Non-pigmented ciliary epithelial cell (primary cell): ENCODE measurements at places on chromosomes 13 and 19.

DNA sequence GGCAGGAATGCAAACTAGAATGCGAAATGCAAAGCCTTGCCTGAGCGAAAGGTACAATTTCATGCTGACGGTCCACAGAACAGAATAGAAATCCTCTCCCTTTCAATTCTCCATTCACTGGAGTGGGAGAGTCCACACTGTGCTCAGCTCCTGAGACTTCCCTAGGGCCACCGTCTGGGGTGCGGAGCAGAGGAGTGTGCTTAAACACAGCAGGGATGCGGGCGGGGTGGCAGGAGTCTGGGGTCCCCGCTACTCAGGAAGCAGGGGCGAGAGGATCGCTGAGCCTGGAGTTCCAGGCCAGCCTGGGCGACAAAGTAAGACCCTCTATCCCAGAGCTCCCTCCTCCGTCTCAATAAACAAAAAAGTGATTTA, 552 bp upstream of the ZNF816 start:
- DNase-seq: no peak

DNA sequence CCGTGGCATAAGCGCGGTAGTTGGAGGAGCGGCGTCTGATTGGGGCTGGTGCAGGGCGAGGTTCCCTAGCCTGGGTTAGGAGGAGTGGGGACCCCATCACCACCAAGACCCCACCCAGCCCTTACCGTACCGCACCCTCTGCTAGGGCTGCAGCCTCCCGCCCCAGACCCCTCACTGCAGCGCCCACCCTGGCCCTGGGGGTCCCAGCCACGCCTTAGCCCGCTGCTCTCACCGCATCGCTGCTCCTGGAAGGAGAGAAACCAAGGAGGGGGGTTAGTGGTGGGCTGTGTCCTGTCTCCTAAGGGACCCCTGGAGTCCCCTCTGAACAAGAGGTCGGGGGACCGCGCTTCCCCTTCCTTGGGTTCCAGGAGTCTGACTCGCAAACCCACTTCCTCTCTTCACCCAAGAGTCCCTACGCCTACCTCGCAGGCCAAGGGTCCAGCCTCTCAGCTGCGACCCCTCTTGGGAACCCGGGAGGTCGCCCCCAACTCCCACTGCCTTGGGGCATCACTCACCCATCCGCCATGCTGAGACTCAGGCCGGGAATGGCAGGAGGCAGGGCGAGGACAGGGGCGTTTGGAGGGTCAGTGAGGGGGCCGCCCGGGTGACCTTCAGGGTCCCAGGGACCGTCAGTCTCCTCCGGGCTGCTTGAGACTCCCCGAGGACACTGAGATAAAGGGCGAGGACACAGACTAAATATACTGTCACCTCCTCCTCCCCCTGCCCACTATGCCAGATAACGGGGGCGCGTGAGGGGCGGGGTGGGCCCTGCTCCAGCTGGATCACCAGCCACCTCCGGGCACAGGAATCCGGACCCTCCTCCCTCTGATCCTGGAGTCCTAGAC, at the start of gene TNNI3:
Gene TNNI3 (minus strand): TSS at position 669 of the 845 bp plus-strand sequence. CDS start 143 bp downstream, at position 526.
- DNase-seq: no peak

DNA sequence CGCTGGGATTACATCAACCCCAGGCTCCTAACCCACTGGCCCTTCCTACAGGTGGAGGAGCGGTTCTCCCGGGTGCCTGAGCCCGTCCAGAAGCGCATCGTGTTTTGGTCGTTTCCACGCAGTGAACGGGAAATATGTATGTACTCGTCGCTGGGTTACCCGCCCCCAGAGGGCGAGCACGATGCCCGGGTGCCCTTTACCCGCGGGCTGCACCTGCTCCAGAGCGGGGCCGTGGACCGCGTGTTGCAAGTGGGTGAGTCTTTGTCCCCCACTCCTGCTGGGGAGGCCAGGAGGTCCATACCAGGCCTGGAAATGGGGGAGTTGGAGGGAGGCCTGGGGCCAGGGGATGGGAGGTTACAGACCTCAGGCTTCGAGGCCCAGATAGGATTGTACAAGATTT, 4.4 kb downstream of the ZSWIM4 start:
- DNase-seq: no peak

DNA sequence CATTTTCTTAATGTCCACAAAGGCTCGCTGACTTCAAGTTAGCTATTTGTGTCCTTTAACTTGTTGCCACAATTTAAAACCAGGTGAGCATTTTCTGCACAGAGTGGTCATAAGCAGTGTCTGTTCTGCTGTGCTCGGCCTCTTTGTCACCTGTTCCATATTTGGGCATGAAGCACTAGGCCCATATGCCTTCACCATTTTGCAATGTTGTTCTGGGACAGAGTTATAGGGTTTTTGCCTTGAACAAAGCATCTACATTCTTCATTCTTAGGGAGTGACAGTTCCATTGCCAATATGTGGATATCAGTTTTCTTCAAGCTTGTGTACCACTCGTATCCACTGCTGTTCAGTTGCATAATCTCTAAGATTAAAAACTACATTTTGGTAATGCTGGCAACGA, 56.1 kb downstream of the LRCH1 start:
- DNase-seq: no peak

- DNase-seq: no peak
Observed at GRCh38 chr19:13906521-13906904, 512 bp downstream of the CC2D1A start.

GRCh38 chr19:40219721-40220276, 1.6 kb upstream of the TTC9B start:
- peak; percentile 30 for DNase-seq

DNA sequence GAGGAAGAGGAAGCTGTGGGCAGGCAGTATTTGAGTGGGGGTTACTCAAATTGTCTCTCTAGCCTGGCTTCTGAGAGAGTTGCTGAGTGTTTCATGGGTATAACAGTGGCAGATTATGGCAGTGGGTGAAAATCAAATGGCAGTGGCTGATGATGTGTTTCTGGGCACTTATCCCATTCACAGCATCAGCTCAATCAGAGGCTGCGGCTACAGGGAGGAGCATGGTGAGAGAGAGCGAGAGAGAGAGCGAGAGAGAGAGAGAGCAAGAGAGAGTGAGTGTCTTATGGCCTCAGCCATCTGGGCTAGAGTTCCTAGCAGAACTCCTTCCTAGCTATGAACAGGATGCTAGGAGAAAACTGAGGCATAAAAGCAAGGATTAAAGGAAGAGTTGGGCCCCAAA, 178.9 kb downstream of the OLFM4 start:
- no peak for DNase-seq

GRCh38 chr19:2215281-2215751, 20.8 kb downstream of the PLEKHJ1 start:
- no peak for DNase-seq

GRCh38 chr19:44635581-44636438, 7.9 kb upstream of the PVR start:
- DNase-seq: no peak

GRCh38 chr19:50328873-50329145, 368 bp downstream of the KCNC3 start:
- no peak for DNase-seq

- DNase-seq: no peak
Observed at GRCh38 chr19:41951686-41952172, 7.4 kb downstream of the RABAC1 start.

- DNase-seq: no peak
Observed at GRCh38 chr13:45482571-45483173, 17.9 kb downstream of the COG3 start.
